ENCODE measurements at places on chromosomes 1 and 21.

GRCh38 chr1:233543338-233544255, 70.3 kb upstream of the KCNK1 start:
- no peak for DNase-seq

- no peak for DNase-seq
Observed at GRCh38 chr1:6243053-6243834, 735 bp upstream of the HES3 start.

DNA sequence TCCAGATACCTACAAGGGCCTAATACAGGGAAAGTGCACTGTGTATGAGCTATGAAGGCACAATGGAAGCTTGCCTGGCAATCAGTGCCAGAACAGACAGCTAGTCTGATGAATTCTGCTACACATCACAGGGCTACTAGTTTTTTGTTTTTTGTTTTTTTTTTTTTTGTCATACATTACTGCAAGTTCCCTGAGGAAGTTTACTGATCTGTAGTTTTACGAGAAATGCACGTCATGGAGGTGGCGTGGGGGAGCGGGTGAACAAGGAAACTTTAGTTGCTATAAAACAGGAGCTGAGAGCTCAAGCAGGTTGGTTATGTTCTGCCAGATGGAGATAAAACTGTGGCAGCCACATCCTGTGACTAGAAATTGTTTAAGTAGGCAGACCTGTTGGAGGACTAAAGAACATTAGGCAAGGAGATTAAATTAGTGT, 17.7 kb downstream of the PTPRC start:
- peak; percentile 71 for DNase-seq

DNA sequence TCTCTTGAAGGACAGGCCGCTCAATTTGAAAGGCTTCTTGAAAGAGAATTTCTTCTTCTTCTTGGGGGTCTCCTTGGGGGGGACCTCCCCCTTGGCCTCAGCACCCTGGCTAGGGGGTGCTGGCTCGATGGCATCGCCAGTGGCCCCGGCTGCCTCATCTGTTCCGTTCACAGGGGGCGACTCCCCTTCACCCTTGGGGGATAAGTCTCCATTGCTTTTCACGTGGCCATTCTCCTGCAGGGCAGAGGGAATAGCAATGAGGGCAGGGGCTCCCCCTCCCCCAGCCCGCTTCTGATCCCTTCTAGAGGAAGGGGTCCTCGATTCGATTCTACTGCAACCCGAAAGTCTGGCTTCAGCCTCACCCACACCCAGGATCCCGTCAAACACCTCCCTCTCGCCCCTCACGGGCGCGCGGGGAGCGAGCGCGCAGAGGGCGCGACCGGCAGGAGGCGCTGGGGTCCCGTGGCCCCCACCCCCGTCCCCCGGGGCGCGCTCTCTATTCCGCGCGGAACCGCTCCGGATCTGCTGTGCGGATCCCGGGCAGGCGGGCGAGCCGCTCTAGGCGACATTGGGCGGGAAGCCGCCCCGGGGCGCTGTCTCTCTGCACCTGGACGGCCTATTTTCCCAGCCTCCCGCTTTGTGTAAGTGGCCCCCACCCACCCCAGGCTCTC, 1.0 kb downstream of the MARCKSL1 start:
- DNase-seq: peak; percentile 44

- DNase-seq: no peak
Observed at GRCh38 chr1:158945061-158945460, 13.7 kb downstream of the PYHIN1 start.

DNA sequence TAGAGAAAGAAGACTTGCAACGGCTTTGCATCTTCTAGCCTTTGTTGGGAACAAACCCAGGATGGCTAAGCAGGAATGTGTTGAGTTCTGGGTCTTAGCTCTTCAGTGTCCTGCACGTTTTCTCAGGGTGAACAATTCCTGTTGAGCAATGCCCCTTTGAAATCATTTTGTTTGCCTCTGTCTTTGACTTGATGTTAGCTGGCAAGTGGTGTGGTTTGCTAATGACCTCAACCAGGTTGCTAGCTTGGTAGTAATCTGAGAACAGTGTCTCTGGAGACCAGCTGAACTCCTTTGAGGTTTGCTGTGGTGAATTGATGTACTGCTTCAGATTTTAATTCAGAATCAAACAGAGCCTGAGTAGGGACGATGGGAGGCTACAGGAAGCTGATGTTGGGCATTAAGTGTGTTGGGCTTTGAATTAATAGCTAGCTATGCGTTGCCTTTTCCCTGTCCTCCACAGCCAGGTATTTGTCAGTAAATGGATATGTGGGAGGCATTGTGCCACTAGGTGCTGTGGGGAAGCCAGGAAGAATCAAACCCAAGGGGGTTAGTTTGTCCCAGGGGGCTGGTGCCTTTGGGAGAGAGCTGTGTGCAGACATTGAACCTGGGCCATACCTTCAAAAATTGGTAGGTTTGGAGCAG, 23.3 kb upstream of the SRSF10 start:
- DNase-seq: no peak

GRCh38 chr1:62181532-62181931, 13.1 kb upstream of the L1TD1 start:
- DNase-seq: no peak

DNA sequence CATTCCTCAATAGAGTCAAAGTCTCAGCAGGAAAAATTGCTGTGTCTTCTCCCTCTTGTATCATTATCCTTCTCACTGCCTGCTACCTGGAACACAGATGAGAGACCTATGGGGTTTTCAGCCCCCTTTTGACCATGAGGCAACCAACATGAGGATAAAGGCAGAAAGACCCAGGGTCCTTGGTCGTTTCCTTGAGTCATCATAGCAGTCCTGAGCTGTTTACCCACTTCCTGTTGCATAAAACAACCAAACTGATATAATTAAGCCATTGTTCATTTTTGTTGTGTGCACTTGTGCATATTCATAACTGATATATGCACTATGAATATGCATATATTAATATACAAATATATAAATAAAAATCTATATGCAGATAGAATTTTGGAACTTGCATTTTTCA, 188.3 kb upstream of the MAP1LC3C start:
- no peak for DNase-seq

DNA sequence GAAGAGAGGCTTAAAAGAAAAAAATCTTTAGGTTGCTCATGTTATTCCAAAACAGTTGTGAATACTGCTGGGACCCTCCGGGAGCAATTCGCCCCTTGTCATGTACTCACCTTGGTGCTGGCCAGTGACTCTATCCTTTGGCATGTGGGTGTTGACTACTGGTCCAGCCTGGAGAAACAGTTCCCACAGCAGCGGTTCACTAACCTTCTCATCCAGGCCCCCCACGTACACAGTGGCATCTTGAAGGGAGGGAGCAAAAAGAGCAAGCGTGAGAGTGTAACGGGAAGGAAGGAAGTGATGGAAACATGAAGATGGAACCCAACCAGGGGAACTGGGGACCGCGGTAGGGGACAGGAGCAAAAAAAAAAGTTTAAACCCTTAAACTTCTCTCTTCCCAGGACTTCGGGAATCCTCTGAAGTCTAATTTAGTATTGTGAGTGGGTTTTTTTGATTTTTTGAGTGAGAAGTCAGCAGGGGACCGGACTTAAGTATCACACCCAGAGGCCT, 494 bp downstream of the SF3B4 start:
- no peak for DNase-seq

DNA sequence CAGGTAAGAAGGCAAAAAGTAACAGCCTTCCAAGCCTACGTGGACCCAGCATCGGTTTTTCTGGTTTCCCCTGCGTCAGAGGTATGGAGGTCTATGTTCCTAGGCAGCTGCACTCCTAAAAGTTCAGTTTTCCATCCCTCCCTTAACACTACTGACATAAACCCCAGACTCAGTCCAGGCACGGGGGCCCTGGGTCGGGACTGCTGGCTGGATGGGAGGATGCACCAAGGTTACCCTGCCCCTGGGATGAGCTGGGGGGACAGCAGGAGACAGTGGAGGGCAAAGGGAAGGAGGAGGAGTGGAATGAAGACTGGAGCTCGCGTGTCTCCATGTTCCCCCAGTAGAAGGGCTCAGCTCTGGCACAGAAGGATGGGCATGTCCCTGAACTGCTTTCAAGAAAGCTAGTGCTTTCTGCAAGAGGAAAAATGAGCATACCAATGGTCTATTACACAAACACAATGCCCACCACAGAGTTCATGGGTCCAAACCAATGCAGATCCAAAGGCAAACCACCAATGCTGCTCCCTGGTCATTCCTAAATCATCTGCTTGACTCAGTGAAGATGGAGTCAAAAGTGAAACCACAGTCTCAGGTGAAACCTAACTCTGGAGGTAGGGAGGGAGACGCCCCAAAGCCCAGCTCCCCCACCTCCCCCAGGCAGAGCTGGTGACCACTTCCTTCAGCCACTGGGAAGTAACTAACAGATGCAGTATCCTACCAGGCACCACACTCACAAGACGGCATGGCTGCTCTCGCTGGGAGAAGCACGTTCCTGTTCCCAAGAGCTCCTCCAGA, 54.9 kb downstream of the CD46 start:
- no peak for DNase-seq

- no peak for DNase-seq
Observed at GRCh38 chr1:39846796-39847195, 36.5 kb downstream of the TRIT1 start.

DNA sequence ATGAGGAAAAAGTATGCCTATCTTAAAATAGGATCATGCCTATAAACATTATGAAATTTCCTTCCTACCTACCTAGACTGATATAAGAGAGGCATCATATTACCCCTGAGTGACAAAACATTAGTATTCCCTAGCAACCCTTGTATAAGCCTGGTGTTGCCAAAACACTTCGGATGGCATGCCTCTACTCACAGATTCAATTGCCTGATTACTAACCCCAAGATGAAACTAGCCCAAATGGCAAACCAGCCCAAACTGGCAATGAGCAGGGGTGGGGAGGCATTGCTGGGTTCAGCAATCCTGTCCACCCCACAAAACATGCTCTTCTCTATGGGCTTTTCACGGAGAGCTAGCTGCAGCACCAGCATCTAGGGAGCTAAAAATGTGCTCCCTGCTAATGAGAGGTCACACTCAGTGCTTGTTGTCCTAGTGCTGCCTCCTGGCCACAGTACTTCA, 13.9 kb downstream of the PALMD start:
- no peak for DNase-seq

DNA sequence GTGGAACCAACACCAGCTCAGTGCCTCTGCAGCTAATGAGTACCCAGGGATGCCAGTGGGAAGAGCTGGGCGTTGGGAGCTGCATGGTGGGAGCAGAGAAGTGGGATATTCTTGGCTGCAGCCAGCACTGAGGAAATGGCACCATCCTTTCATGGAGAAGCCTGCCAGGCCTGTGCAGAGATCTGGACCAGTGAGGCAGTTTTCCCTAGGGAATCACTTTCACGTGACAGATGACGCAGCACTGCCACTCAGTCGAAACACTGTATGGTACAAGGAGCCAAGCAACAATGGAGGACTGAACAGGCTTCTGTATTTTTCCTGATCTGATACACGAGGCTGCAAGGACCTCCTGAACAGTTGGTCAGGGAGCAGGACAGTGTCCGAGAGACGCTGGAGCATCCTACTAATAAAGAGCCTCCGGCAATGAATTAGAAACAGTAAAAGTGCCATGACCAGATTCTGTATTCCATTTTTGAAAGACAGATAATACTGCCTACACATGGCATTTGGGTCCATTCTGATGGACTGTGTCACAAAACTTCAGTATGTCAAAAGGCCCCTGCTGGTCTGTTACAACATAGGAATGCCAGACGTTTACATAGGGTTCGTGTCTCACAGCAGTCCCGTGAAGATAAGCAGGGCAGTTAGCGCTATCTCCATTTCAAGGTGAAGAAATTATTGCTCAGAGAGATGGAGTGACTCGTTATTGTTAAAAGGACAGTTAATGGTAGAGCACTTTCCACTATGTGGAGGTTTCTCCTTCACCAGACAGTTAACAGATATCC, 44.0 kb upstream of the LMO4 start:
- DNase-seq: no peak

- peak; percentile 12 for DNase-seq
Observed at GRCh38 chr1:14915356-14916054, 238.0 kb upstream of the TMEM51 start.

GRCh38 chr1:235986869-235987268, 78.0 kb downstream of the NID1 start:
- DNase-seq: no peak

DNA sequence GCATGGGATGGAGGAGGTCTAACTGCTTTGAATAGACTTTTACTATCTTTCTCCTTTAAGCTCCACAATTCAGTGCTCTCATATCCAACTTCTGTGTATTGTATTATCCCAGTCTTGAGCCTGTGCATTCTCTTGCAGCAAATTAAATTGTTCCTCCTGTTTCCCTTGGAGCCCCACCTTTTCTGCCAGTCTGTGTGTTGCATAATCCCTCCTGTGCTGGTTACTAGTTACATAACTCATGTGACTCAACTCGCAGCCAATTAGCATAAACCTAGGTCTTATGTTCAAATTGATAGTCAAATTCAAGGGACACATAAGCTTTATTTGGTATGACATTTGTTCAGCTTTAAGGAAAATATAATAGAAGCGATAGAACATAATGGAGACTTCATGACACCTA, 1863.5 kb downstream of the MRPL39 start:
- DNase-seq: no peak

DNA sequence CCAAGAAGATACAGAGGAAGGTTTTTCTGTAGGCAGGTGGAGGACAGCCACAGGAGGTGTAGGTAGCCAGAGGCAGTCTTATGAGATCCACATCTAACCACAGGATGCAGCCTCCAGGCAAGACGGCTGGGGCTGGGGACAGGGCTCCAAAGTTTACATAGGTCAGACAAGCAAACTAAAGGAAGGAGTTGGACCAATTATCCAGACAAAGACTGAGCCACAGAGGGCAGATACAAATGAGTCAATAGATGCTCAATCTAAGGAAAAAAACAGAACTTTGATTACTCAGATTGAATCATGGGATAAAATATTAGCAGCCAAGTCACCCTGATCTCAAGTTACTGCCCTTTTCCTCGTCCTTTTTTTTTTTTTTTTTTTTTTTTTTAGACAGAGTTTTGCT, 91.6 kb downstream of the RGS7 start:
- no peak for DNase-seq

GRCh38 chr1:25256578-25256965, 9.3 kb upstream of the RSRP1 start:
- DNase-seq: no peak

DNA sequence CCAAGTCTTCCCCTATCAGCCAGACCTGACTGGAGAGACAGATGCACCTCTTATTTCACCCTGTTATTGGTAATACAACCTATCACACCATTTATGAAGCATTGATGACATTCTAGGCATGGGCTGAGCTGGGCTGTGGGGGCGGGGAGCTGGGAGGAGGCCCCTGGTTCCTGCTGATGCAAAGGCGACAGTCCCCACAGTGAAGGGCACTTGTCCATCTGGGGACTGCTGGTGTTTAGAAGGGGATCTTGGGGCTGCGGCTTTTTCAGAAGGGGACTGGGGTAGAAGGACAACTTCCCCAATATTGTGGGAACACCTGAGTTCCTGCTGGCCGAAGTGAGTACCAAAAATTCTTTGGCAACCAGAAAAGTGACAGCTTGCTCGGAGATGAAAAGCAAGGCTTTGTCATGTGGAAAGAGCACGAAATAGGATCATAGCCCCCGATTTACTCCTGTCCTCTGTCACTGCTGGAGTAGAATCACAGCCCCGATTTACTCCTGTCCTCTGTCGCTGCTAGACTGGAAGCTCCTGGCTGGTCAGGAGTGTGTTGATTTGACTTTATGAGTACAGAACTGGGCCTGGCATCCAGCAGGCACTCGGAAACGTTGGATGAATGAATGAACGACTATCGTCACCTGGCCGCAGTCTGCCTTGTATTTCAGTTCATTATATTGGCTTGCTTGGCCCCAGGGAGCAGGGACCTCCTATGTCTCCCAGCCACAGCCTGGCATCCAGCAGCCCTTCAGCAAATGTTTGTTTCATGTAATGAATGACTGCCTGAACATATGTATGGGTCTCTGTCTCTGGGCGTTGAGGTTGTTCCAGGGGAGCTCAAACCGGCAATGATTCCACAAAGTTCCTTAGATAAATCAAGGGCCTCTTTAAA, 16.5 kb upstream of the ETV3L start:
- DNase-seq: no peak
